Spinal cord (tissue), 10 donors: ENCODE measurements at places on chromosomes 6 and 20. TPM values are rescaled to one million over a fixed set of nuclear protein-coding genes. Genes with fewer than 3 reads are reported as not detected.

The DST gene
- total RNA-seq, result 525 TPM

The C6orf141 gene
- total RNA-seq, result 1.3 TPM

DNA sequence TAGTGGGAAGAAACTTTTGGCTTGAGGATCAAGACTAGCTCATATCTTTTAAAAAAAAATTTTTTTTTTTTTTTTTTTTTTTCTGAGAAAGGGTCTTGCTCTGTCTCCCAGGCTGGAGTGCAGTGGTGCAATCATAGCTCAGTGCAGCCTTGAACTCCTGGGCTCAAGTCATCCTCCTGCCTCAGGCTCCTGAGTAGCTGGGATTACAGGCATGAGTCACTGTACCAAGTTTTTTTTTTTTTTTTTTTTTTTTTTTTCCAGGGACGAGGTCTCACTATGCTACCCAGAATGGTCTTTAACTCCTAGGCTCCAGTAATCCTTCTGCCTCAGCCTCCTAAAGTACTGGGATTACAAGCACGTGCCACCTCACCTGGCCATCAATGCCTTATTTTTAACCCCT is 27.9 kb downstream of the GCLC start:
- no peak for DNase-seq
- no peaks in the 10 kb centered on the region for H3K4me1 ChIP-seq
- no peak overlapping the region for H3K27ac ChIP-seq
- no peak overlapping the region for H3K4me3 ChIP-seq

GRCh38 chr6:115796829-115797228 is 263.9 kb downstream of the FRK start:
- H3K36me3 ChIP-seq, result no peaks in the 10 kb centered on the region
- no peaks in the 10 kb centered on the region for H3K27me3 ChIP-seq
- DNase-seq, result no peak
- H3K4me1 ChIP-seq, result no peaks in the 10 kb centered on the region
- no peak overlapping the region for H3K4me3 ChIP-seq
- no peak overlapping the region for H3K27ac ChIP-seq

DNA sequence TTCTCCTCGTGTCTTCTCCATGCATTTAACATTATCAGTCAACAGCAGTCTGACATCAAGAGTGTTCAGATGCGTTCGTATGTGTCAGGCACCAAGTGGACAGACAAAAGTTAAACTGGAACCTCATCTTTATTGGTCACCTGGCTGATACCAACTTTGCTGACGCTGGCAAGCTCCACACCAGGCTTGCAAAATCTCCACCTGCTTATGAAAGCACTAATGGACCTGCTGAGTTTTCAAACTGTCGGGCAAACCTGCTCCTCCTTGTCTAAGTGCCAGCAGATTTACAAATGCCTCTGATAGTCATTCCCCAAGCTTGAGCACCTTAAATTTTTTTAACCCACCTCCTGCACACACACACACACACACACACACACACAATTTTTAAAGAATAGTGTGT is 27.9 kb upstream of the DSP start:
- no peak for DNase-seq
- H3K4me3 ChIP-seq, result no peak overlapping the region
- H3K27ac ChIP-seq, result no peak overlapping the region

DNA sequence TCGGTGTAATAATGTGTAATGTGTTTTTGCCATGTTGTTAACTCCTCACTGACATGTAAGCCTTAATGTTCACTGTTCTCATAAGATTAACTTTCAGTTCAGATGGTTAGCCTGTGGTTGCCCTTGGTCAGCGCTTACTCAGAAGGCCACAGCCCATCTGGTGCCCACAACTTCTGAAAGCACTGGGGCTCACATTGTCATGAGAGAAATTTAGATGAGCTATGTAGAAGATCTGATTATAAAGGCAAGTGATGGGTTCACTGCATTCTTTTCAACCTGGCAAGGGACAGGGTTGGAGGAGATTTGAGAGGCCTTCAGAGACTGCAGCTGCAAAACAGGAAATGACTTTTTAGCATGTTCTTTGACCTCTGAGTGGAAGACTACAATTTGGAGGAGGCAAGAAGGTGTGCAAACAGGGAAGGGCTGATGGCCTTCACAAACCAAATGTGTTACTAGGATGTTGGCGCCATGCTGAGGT is 242.3 kb upstream of the SUPT3H start:
- no peaks in the 10 kb centered on the region for H3K4me1 ChIP-seq
- H3K27me3 ChIP-seq, result no peaks in the 10 kb centered on the region
- no peak overlapping the region for H3K4me3 ChIP-seq
- no peak overlapping the region for H3K27ac ChIP-seq
- DNase-seq, result no peak
- H3K36me3 ChIP-seq, result no peaks in the 10 kb centered on the region

GRCh38 chr6:70857387-70858077 is 99.3 kb downstream of the B3GAT2 start:
- H3K27me3 ChIP-seq, result no peaks in the 10 kb centered on the region
- H3K27ac ChIP-seq, result no peak overlapping the region
- no peak overlapping the region for H3K4me3 ChIP-seq
- DNase-seq, result no peak

- H3K36me3 ChIP-seq, result no peaks in the 10 kb centered on the region
- peaks cover 17% of the 10 kb centered on the region for H3K4me1 ChIP-seq
- peak overlapping the region; percentile 70 for H3K27ac ChIP-seq
- H3K27me3 ChIP-seq, result no peaks in the 10 kb centered on the region
- DNase-seq, result no peak
- H3K4me3 ChIP-seq, result no peak overlapping the region
These were observed 20.8 kb upstream of the TRAF3IP2 start for GRCh38 chr6:111626441-111626840.
